Stimulated activated CD4-positive, alpha-beta T cell treated with anti-CD3 and anti-CD28 coated beads, Interleukin-4, amount 100 ng/mL, for 48 hours (primary cell): ENCODE measurements at places on chromosomes 1 and 21.

DNA sequence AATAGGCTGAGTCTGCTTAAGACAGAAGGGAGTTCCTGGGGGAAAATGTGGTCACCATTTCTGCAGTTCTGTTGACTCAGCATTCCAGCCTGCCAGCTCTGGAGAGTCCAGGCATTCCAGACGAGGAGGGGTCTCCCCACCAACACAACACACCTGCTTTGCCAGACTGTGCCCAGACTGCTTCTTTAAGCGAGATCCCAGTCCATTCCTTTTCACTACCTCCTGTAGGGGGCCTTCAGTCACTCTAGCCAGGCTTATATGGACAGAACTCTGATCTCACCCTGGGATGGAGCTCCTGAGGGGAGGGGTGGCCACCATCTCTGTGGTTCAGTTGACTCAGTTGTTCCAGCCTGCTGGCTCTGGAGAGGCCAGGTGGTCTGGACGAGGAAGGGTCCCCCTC lies 48.5 kb downstream of the UBE2U start:
- no peak for DNase-seq

DNA sequence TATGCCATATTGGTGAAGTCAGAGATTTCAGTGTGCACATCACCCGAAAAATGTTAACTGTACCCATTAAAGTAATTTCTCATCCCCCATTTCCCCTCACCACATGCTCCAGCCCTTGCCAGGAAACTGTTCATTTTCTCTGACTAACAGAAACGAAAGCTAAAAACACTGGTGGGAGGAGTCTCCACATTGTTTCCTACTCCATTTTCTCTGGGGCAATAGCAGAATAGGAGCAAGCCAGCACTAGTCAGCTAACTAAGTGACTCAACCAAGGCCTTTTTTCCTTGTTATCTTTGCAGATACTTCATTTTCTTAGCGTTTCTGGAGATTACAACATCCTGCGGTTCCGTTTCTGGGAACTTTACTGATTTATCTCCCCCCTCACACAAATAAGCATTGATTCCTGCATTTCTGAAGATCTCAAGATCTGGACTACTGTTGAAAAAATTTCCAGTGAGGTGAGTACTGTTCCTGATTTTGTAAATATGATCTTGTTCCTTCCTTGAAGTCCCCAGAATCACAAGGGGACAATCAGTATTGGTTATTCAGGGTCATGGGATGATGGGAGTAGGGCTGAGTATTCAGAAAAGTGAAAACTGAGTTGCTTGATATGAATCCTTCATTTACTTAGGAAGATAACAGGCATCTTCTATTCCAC lies at the start of gene IFI16:
IFI16 (plus strand) TSS at position 204 of the 658 bp plus-strand sequence. CDS start 4,774 bp downstream, outside the sequence.
- DNase-seq = peak; percentile 54

DNA sequence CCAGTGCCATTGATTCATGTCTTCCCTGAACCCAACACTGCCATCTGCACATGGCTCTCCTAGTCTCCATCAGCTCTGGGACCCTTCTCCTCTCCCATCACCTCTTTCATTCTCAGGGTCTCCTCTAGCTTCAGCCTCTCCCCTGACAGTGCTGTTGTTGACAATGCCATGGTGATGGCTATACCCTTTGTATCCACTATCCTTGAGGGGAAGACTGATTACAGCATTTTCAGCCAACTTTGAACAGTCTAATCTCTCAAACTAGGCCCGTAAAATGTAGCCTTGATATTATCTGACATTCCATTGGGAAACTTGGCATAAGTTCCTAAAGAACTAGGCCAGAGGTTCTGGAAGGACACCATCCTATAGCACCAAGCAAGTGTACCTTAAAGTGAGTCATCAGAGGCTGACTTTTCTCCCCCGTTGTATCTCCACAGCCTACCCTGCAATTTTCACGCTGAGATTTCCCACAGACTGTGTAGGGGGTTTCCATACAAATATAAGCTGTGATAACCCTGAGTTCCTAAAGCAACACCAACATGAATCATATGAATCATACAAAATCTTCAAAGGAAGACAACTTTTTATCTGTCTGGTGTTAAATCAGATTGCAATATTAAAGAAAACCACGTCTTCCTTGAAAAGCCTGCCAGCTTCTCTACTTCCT lies 5.8 kb downstream of the HAO2 start:
- no peak for DNase-seq

DNA sequence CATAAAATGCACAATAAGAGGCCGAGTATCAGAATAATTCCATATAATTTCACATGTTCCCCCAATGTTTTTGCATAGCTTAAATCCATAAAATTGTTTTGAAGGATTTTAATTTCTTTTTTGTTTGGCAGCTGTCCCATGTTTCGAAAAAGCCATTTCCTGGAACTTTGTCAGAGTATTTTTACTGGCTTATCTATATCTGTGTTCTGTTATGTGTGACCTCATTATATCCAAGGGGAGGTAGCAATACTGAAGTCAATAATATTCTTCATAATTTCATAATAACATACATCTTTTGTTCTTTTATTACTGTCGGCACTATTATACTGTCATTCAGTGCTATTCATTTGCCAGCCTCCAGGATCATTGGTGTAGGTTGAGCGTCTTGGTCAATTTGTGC lies 9.4 kb upstream of the BACH1 start:
- no peak for DNase-seq

- DNase-seq = no peak
Measured at GRCh38 chr1:3674100-3675094, 22.1 kb downstream of the TP73 start.

- DNase-seq = peak; percentile 79
Measured at GRCh38 chr1:197902454-197903195, at the start of gene C1orf53. Gene C1orf53 (plus strand): TSS chr1:197902630. CDS start chr1:197902650, 20 bp downstream.

GRCh38 chr1:5164158-5164557 lies 509.7 kb downstream of the AJAP1 start:
- DNase-seq = no peak

DNA sequence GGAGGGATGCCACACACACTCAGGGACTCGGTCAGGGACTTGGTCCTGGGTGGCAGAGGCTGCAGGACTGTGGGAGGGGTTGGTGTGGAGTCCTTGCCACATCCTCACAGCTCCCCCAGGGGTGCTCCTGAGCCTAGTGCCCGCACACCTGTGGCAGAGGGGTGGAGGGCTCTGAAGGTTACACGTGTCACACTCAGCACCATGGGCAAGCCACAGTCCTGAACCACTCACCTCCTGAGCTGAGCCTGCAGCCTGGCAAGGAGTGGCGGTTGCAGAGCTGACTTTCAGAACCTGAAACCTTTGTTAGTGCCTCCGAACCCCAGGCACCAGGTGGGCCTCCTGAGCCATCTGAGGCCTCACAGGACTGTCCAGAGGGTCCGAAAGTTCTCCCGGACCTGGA lies 249.2 kb upstream of the C1orf174 start:
- no peak for DNase-seq

- DNase-seq = peak; percentile 31
Measured at GRCh38 chr1:43414634-43415223, 25.0 kb downstream of the SZT2 start.

DNA sequence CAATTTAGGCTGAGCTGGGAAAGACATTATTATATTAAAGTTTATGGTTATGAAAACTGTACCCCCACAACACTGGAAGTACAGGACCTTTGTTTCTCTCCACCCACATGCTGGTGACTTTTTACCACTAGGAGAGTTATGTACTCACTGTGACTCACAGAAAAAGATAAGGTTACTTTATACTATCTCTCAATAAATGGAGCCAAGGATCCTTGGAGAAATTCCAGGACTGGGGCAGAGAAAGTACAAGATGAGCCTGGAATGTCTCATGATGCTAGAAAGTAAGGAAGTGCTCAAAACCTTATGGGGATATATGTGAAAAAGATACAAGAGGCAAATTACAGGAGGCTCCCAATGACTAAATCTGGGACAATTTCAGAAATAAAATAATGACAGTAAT lies 63.9 kb upstream of the C1orf105 start:
- DNase-seq = no peak

DNA sequence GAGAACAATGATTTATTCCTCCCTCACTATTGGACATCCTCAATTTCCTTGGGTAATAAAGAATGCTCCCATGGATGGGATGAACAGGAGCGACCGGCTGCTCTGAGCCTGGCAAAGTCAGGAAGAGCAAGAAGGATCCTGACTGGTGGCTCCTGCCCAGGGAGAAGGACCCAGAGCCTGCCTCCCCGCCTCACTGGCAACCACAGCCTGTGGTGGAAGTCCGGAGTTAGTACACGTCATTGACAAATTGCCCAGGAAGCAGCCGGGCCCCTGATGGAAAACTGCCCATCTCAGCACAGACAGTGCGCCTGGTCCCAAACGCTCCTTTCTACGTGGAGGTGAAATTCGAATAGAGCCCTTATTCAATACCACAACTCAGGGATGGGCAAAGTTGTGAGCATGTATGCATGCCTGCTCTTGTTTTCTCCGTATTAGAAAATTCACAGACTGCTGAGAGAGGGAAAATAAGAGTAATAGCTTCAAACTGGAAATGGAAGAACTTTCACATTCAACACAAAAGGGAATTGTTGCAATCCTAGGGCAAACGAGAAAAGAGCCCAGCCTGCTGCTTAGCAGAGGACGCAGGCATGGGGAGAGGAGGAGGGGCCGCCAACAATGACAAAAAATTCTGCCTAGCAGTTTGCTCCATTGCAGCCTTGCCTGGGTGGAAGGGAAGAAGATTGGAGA lies 397.1 kb upstream of the VAMP3 start:
- DNase-seq = no peak

DNA sequence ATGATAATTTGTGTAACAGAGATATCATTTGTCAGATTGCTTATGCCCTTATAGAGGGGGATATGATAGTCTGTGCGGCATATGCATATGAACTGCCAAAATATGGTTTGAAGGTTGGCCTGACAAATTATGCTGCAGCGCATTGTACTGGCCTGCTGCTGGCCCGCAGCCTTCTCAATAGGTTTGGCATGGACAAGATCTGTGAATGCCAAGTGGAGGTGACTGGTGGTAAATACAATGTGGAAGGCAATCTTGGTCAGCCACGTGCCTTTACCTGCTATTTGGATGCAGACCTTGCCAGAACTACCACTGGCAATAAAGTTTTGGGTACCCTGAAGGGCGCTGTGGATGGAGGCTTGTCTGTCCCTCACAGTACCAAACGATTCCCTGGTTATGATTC lies 82.4 kb downstream of the ZMYM4 start:
- no peak for DNase-seq

GRCh38 chr1:63704443-63704842 lies 69.4 kb upstream of the ROR1 start:
- no peak for DNase-seq

- no peak for DNase-seq
Measured at GRCh38 chr1:165259706-165260428, 96.6 kb downstream of the LMX1A start.

GRCh38 chr1:40818264-40818961 lies 34.8 kb downstream of the KCNQ4 start:
- peak; percentile 88 for DNase-seq

DNA sequence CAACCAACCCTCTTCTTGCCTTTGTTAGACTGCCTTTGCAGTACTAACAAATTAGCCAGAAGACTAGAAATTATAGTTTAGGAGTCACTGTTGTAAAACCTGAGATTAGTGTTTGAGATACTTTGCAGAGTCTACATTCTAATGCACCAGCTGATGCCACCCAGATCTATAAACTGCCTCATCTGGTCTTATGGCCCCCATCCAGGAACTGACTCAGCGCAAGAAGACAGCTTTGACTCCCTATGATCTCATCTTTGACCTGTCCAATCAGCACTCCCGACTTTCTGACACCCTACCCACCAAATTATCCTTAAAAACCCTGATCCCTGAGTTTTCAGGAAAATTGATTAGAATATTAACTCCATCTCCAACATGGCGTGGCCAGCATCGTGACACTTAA lies 334.6 kb downstream of the RGS7 start:
- no peak for DNase-seq

- DNase-seq = no peak
Measured at GRCh38 chr1:232937741-232938375, 12.6 kb upstream of the NTPCR start.

- DNase-seq = no peak
Measured at GRCh38 chr1:32063261-32063681, 9.5 kb upstream of the TMEM39B start.

GRCh38 chr1:231016234-231016633 lies 23.8 kb downstream of the FAM89A start:
- no peak for DNase-seq

- no peak for DNase-seq
Measured at GRCh38 chr1:162660574-162660973, 28.3 kb downstream of the DDR2 start.

- no peak for DNase-seq
Measured at GRCh38 chr1:219171192-219171935, 2.3 kb upstream of the LYPLAL1 start.

GRCh38 chr21:43593078-43593477 lies 66.2 kb downstream of the HSF2BP start:
- no peak for DNase-seq

- no peak for DNase-seq
Measured at GRCh38 chr1:36068866-36069265, 15.0 kb upstream of the TEKT2 start.

DNA sequence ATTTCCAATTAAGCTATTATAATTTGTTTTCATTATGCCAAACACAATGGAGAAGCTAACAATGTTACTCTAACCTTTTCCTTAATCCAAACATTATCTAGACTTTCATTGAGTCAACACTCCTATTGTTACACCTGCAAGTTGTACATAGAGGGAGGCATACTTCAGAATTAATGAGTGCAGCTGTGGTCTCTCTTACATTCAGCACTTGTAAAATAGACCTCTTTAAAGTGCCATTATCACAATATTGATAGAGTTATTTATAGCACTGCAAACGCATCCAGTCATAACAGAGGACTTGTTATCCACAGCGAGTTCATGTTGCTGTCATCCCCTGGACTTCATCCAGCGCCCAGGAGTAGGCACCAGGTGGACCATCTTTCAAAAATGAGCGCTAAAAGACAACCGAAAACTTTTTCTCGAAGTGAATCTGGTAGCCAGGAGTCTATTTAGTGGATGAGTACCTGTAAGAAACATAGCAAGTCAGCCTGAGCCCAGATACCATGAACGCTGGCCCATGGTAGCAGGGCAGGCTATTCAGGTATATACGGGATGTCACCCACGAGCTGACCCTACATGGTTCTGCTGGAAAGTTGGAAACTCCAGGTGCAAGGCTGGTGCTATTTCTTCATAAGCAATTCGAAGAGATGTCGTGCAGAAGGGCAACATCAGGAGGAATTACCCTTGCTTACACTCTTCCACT lies 70.6 kb upstream of the NFIA start:
- DNase-seq = no peak

- no peak for DNase-seq
Measured at GRCh38 chr1:244576259-244576892, 76.5 kb upstream of the DESI2 start.
